Bronchus fibroblast of lung (primary cell): ENCODE measurements at places on chromosomes 7 and 10. TPM values are rescaled to one million over a fixed set of nuclear protein-coding genes. Genes with fewer than 3 reads are reported as not detected.

Gene SKIDA1
- total RNA-seq: 2.4 and 2.7 TPM in 2 replicates

Gene MOGAT3
- total RNA-seq: not detected in 2 replicates

Gene ACSM6
- total RNA-seq: not detected in 2 replicates

Gene SUGCT
- 3.1 and 3.5 TPM in 2 replicates for total RNA-seq

Gene STEAP1
- total RNA-seq: 30.0 and 39.5 TPM in 2 replicates

Gene FXYD4
- not detected in 2 replicates for total RNA-seq

Gene ERVW-1
- not detected in 2 replicates for total RNA-seq

Gene ANKRD30A
- not detected in 2 replicates for total RNA-seq

Gene SYPL1
- 38.5 and 45.2 TPM in 2 replicates for total RNA-seq

Gene EFCAB10
- not detected in 2 replicates for total RNA-seq

Gene PRRT4
- total RNA-seq: 0.17 TPM in 1 of 2 replicates, not detected in the other

Gene SYNPO2L
- under 0.01 TPM in 1 of 2 replicates, not detected in the other for total RNA-seq

Gene DLG5
- total RNA-seq: 21.9 and 22.6 TPM in 2 replicates

Gene LRRN3
- total RNA-seq: 0.59 and 0.84 TPM in 2 replicates
